ENCODE measurements at places on chromosomes 2 and 18.

GRCh38 chr2:207930747-207931146 lies 94.6 kb downstream of the PLEKHM3 start:
- DNase-seq: no peak

DNA sequence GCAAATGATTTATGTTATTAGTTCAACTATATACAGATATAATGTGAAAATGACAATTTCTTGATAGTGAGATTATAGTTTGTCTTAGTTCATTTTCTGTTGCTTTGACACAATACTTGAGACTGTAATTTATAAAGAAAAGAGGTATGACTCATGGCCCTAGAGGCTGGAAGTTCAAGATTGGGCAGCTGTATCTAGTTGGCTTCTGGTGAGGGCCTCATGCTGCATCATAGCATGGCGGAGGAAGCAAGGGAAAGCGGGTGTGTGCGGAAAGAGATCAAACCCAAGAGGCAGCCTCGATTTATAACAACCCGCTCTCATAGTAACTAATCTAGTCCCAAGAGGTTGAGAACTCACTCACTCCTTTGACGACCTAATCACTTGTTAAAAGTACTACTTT lies 11.4 kb downstream of the PLEKHA3 start:
- DNase-seq: no peak

DNA sequence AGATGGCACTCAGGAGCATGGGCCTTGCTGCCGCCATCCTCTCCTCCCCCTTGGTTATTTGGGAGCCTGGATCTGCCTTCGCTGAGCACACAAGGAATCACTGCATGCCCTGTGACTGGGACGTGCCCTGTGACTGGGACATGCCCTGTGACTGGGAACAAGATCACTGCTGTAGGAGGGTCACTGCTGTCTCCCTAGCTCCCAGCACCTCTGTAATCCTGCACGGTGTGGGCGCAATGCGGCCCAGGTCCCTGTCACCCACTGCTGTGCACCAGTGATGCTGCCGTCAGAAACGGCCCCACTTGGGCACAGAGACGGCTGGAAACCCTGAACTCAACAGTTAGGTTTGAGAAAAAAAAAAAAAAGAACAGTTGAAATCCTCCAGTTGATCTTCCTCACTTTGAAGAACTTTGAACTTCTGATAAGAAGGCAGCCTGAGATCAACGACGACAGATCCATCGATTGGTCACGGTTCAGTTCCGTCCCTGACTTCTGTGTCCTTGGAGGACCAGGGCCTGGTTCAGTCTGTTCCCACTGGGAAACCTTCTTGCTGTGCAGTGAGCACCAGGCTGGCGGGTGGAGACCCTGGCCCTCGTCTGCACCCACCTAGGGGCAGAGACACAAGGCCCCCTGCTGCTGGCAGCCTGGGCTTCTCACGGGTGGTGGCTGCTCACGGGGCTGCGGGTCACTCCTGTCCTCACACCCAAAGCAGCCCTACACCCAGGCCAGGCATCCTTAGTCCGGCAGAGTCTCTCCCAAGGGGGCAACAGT lies 125.9 kb downstream of the PXDN start:
- no peak for DNase-seq

DNA sequence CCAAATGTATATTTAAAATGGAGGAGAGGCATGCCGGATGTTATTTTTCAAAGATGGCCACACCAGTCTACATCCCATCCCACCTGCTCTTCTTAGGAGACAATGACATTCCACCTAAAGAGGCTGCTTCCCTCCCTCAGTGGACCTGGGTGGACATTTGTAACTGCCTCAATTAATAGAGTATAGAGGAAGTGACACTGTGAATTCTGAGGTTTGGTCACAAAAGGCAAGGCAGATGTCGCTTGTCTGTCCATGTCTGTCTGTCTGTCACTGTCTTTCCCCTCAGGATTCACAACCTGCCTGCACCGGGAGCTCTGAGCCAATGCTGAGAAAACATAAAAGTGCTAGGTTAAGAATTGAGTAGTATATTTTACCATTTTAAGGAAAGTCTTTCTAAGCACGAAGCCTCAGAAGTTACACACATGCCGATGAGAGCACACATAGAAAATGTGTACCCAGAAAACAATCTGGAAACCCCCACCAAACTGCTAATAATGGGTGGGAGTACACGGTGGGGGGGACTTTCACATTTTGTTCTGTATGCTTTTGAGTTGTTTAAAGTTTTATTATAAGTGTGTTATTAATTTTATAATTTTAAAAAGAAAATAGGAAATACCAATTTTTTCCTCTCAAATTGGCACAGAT lies 21.0 kb downstream of the MIB1 start:
- DNase-seq: no peak

DNA sequence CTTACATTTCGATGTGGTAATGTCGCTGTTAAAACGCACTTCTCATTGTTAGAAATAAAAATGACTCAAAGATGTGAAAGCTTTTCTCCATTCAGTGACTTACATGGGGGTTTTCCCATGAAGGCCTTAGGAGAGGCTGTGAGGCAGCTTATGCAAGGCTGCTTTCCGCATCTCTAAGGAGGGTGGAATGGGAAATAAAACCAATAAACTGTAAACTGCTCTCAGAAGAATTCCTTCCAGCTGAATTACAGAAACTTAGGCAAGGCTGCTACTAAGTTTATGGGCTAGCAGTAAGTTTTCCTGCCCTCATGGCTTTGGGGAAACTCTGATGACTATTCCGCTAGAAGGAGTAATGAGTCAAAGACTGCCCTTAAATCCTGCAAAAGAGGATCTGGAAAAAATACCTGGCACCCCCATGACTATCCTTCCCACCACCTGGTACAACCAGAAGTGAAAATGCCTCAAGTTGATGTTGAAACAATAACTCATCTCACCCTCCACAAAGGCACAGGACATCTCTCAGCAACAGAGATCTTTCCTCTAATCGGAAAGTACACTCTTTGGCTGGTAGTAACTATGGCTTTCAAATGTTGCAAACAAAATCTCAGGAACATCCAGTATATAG lies 97.7 kb upstream of the SMAD7 start:
- no peak for DNase-seq

DNA sequence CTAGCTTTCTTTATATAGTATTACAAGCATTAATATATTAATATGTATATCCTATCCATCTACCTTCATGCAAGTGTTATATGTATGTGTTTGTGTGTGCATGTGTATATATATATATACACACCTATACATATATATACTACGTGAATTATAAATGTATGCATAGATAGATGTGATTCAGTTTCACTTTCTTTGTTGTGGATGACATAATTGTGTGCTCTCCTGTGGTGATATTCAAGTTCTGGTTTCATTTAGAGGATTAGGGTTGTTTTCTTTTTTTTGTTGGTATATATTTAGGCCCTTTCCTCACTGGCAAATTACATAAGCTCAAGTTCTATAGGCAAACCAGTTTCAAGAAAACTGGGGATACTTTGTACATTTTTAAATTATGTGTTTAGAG lies 225.7 kb upstream of the FANCL start:
- DNase-seq: no peak
